ENCODE measurements at places on chromosomes 4 and X.
A peak's percentile ranks its signal among the peaks of the same experiment; 100 is the strongest.

GRCh38 chr4:7924163-7924562 is 15.5 kb downstream of the AFAP1 start:
- H3K4me1 ChIP-seq: no peaks in the 10 kb centered on the region
- DNase-seq: no peak
- no peaks in the 10 kb centered on the region for H3K36me3 ChIP-seq
- H3K4me3 ChIP-seq: no peak overlapping the region

DNA sequence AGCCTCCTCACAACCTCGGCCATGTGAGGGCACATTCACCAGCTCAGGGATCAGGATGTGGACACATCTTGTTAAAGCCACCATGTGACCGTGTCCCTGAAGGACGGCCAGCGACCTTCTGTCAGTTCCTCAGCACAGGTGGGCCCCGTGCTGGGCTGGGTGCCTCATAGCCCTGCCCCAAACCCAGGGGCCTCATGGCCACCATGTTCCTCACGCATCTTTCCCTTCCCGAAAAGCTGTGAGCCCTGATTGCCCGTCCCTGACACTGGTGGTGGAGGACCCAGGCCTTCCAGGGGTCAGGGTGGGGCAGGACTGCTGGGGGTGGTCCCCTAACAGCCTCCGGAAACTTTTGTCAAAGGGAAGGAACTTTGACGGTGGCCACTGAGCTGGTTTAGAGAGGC is 60.1 kb upstream of the ADRA2C start:
- H3K4me1 ChIP-seq: no peaks in the 10 kb centered on the region
- H3K27me3 ChIP-seq: peaks cover 16% of the 10 kb centered on the region
- H3K4me3 ChIP-seq: no peak overlapping the region
- no peak overlapping the region for H3K27ac ChIP-seq
- no peak for DNase-seq
- H3K36me3 ChIP-seq: no peaks in the 10 kb centered on the region

DNA sequence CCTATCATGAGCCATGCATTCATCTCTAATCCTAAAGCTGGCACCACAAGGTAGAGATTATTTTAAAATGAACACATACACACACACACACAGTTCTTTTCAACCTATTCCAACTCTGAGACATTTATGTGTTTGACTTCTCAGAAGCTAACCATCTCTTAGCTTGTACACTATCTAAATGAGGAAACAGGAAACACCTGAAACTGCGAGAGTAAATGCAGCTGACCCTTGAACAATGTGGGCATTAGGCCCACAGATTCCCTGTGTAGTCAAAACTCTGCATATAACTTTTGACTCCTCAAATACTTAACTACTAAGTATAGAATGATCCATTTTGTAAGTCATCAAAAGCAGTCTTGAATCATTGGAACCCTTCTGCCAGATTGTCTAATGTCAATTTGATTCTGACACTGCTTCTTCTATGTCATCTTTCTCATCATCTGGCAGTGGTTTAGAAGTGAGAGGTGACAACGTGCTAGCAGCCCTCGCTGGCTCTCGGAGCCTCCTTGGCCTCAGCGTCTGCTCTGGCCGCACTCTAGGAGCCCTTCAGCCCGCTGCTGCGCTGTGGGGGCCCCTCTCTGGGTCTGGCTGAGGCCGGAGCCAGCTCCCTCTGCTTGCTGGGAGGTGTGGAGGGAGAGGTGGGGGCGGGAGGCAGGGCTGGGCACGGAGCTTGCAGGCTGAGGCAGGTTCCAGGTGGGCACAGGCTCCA is 21.4 kb upstream of the IL15 start:
- no peak overlapping the region for H3K4me3 ChIP-seq
- no peaks in the 10 kb centered on the region for H3K4me1 ChIP-seq
- H3K27me3 ChIP-seq: no peaks in the 10 kb centered on the region
- no peak overlapping the region for H3K27ac ChIP-seq
- H3K36me3 ChIP-seq: no peaks in the 10 kb centered on the region

- H3K27me3 ChIP-seq: no peaks in the 10 kb centered on the region
- H3K36me3 ChIP-seq: no peaks in the 10 kb centered on the region
- H3K4me3 ChIP-seq: no peak overlapping the region
- DNase-seq: no peak
- no peak overlapping the region for H3K27ac ChIP-seq
Observed at GRCh38 chrX:66674506-66674905, 35.6 kb upstream of the EDA2R start.

- no peak overlapping the region for H3K27ac ChIP-seq
- no peaks in the 10 kb centered on the region for H3K27me3 ChIP-seq
- DNase-seq: no peak
- peaks cover 27% of the 10 kb centered on the region for H3K4me1 ChIP-seq
- no peak overlapping the region for H3K4me3 ChIP-seq
Observed at GRCh38 chr4:139904406-139904805, 238.8 kb downstream of the MGST2 start.

DNA sequence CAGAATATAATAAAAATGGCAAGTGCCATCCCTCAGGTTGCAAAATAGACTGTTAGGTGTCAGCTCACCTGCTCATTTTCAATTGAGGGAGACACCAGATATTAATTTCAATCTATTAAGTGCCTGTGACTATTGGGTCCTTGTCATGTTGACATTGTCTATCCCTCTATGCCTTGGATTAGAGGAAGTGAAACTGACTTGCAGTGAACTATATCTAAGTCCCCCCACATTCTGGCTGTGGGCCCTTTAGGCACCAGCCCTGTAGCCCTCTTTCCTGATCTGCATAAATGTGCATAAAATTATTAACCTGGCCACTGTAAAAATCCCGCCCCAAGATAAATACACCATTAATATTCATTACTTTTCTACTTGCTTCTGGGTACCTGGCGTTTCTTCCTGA is 293.0 kb upstream of the CLNK start:
- no peaks in the 10 kb centered on the region for H3K27me3 ChIP-seq
- no peak overlapping the region for H3K27ac ChIP-seq
- no peak overlapping the region for H3K4me3 ChIP-seq
- H3K36me3 ChIP-seq: no peaks in the 10 kb centered on the region
- no peaks in the 10 kb centered on the region for H3K4me1 ChIP-seq
- no peak for DNase-seq

- H3K27ac ChIP-seq: no peak overlapping the region
- no peaks in the 10 kb centered on the region for H3K4me1 ChIP-seq
- DNase-seq: no peak
Observed at GRCh38 chr4:100287534-100287933, 97.3 kb upstream of the DDIT4L start.

- H3K27me3 ChIP-seq: no peaks in the 10 kb centered on the region
- no peak overlapping the region for H3K27ac ChIP-seq
- no peak for DNase-seq
- H3K36me3 ChIP-seq: no peaks in the 10 kb centered on the region
- H3K4me1 ChIP-seq: no peaks in the 10 kb centered on the region
Observed at GRCh38 chrX:32896088-32896487, 315.3 kb downstream of the DMD start.

GRCh38 chrX:1528186-1528883 is 8.7 kb downstream of the P2RY8 start:
- H3K4me3 ChIP-seq: no peak overlapping the region
- H3K27me3 ChIP-seq: no peaks in the 10 kb centered on the region
- no peaks in the 10 kb centered on the region for H3K36me3 ChIP-seq
- no peak for DNase-seq

- DNase-seq: no peak
- H3K4me3 ChIP-seq: no peak overlapping the region
- peaks cover 56% of the 10 kb centered on the region for H3K4me1 ChIP-seq
- H3K27ac ChIP-seq: no peak overlapping the region
- no peaks in the 10 kb centered on the region for H3K36me3 ChIP-seq
- H3K27me3 ChIP-seq: no peaks in the 10 kb centered on the region
Observed at GRCh38 chrX:139086246-139086645, 374.7 kb upstream of the FGF13 start.

DNA sequence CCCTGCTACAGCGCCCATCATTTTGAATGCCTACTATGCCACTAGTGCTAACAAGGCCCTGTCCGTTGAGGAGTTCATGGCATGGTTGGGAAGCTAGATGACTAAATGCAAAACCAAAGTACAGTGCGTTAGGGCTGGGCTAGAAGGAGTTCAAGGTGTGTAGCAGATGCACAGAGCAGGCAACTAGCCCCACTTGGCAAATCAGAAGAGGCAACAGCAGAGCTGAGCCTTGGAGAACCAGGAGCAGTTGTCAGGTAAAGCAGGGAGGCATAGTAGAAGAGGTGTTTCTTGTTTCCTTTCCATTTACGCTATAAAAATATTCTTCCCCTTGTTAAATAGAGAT is 146.6 kb upstream of the CPEB2 start:
- no peak overlapping the region for H3K4me3 ChIP-seq
- no peaks in the 10 kb centered on the region for H3K27me3 ChIP-seq
- no peaks in the 10 kb centered on the region for H3K4me1 ChIP-seq
- no peak overlapping the region for H3K27ac ChIP-seq
- no peak for DNase-seq

DNA sequence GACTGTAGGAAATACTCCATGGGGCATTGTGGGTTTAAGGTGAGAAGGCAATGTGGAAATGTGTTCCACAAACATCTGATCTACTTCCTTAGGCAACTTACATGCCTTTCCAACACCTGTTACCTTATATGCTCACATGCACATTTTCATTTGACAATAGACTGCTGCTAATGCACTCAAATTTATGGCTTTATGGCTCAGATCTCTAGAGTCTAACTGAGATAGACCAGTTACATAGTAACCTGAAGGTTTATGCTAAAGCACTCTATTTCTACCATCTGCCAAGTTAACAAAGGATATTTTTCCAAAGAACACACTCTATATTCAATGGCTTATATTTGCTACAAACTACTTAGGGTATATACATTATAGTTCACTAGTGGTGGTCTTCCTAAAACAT is 969.0 kb downstream of the TECRL start:
- no peak for DNase-seq
- H3K36me3 ChIP-seq: no peaks in the 10 kb centered on the region
- H3K27ac ChIP-seq: no peak overlapping the region
- H3K4me3 ChIP-seq: no peak overlapping the region
- no peaks in the 10 kb centered on the region for H3K27me3 ChIP-seq
- no peaks in the 10 kb centered on the region for H3K4me1 ChIP-seq

DNA sequence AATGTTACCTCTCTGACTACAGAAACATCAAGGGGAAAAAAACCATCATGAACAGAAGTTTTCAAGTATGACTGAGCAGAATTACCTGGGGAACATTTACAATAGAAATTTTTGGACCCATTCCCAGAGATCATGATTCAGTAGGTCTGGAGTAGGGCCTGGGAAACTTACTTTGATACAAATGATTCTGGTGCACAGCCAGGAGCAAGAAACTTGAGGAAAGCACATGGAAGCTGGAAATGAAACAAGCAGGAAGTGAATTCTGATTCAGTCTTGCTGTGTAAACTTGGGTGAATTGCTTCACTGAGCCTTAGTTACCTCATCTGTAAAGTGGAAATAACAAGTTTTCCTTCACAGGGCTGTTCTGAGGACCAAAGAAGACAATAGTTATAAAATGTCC is 192.5 kb upstream of the TAPT1 start:
- no peaks in the 10 kb centered on the region for H3K36me3 ChIP-seq
- no peaks in the 10 kb centered on the region for H3K4me1 ChIP-seq
- no peak overlapping the region for H3K4me3 ChIP-seq
- H3K27ac ChIP-seq: no peak overlapping the region
- no peaks in the 10 kb centered on the region for H3K27me3 ChIP-seq

DNA sequence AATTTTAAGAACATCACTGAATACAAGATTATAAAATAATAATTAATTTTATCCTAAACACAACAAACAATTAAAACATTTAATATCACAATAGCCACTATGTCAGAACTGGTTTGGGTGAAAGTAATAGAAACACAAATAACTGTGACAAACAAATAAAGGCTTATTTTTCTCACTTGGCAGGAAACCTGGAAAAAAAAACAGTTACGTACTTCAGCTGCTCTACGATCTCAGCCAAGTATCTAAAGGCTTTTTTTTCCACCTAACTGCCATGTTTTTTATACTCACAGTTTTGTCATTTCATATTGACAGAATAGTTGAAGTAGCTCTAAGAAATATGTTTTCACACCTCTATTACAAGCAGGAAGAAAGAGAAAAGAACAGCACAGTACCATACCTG is 284.8 kb upstream of the INTU start:
- H3K4me1 ChIP-seq: no peaks in the 10 kb centered on the region
- no peak for DNase-seq
- H3K36me3 ChIP-seq: no peaks in the 10 kb centered on the region
- no peaks in the 10 kb centered on the region for H3K27me3 ChIP-seq
- H3K4me3 ChIP-seq: no peak overlapping the region
- H3K27ac ChIP-seq: no peak overlapping the region

DNA sequence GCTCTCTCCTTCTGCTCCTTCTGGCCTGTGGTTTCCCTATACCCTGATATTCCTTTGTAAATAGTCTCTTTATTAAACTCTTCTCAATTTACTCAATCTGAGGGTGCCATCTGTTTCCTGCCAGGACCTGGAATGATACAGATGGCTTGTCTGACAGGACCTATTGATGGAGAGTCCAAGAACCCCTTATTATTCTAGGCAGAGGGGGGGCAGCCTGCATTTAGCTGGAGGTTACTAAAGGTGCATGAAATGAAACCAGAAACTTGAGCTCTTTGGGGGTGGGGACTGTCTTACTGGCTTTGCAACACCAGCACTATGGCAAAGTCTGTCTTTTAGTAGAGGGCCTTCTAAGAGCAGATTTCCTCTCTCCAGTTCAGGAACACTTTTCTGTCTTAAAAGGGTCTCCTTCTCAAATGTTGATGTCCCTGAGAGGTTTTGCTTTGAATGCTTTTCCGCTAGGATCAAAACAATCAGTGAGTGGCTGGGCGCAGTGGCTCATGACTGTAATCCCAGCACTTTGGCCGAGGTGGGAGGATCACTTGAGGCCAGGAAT is 162.5 kb upstream of the MED14 start:
- DNase-seq: no peak
- no peaks in the 10 kb centered on the region for H3K36me3 ChIP-seq
- no peak overlapping the region for H3K4me3 ChIP-seq
- H3K27ac ChIP-seq: no peak overlapping the region
- no peaks in the 10 kb centered on the region for H3K4me1 ChIP-seq

GRCh38 chrX:46582325-46582724 is 8.8 kb downstream of the CHST7 start:
- no peaks in the 10 kb centered on the region for H3K36me3 ChIP-seq
- H3K4me3 ChIP-seq: no peak overlapping the region
- no peaks in the 10 kb centered on the region for H3K27me3 ChIP-seq
- no peak for DNase-seq
- peaks cover 37% of the 10 kb centered on the region for H3K4me1 ChIP-seq
- peak overlapping the region; percentile 39 for H3K27ac ChIP-seq

- DNase-seq: no peak
- no peak overlapping the region for H3K4me3 ChIP-seq
- H3K27me3 ChIP-seq: no peaks in the 10 kb centered on the region
- H3K27ac ChIP-seq: no peak overlapping the region
- no peaks in the 10 kb centered on the region for H3K4me1 ChIP-seq
Observed at GRCh38 chr4:90982813-90983212, 855.6 kb downstream of the CCSER1 start.

DNA sequence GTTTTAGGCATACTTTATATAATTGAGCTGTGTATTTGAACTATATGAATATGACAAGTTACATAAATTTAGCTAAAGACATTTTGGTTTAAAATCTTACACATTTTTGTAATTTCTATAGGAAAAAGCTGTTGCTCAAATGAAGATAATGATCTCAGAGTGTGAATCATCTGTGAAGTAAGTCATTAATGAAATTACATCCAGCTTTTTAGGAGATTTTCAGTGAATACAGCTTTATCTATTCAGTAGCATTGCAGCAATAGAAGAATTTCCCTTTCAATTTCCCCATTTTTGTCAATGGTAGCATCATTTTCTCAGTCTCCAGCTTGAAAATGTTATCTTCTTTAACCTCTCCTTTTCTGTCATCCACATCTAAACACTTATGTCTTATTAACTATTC is 59.5 kb downstream of the CEP135 start:
- no peaks in the 10 kb centered on the region for H3K4me1 ChIP-seq
- no peak overlapping the region for H3K4me3 ChIP-seq
- H3K36me3 ChIP-seq: peaks cover 4% of the 10 kb centered on the region
- H3K27me3 ChIP-seq: no peaks in the 10 kb centered on the region
- H3K27ac ChIP-seq: no peak overlapping the region
